ENCODE measurements at places on chromosomes 5 and 9. TPM values are rescaled to one million over a fixed set of nuclear protein-coding genes. Genes with fewer than 3 reads are reported as not detected.

DNA sequence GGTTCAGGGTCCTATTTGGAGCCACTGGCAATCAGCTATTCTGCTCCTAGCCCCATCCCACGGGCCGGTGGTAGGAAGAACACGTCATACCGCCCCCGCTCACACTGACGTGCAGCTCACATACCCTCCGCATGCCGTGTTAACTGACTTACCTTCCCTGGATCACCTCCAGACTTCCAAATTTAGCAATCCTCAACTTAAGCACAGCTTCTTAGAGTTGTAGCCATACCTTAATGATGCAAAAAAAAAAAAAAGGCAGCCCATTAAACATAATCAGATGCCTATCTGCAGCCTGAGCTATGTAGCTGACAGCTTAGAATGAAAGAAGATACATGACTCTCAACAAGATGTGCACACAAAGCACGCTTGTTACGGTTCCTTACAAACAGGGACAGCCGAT is 93.0 kb downstream of the IRX2 start:
- DNase-seq: no peak
- no peak overlapping the region for H3K4me3 ChIP-seq
- H3K36me3 ChIP-seq: no peaks in the 10 kb centered on the region
- no peak overlapping the region for H3K27ac ChIP-seq

- H3K4me3 ChIP-seq: no peak overlapping the region
- H3K27me3 ChIP-seq: no peaks in the 10 kb centered on the region
- DNase-seq: no peak
- H3K27ac ChIP-seq: no peak overlapping the region
- no peaks in the 10 kb centered on the region for H3K36me3 ChIP-seq
- no peaks in the 10 kb centered on the region for H3K4me1 ChIP-seq
Observed at GRCh38 chr9:102499468-102499867, 495.7 kb upstream of the CYLC2 start.

GRCh38 chr9:77848897-77849296 is 182.7 kb downstream of the GNAQ start:
- no peaks in the 10 kb centered on the region for H3K4me1 ChIP-seq
- H3K4me3 ChIP-seq: no peak overlapping the region

DNA sequence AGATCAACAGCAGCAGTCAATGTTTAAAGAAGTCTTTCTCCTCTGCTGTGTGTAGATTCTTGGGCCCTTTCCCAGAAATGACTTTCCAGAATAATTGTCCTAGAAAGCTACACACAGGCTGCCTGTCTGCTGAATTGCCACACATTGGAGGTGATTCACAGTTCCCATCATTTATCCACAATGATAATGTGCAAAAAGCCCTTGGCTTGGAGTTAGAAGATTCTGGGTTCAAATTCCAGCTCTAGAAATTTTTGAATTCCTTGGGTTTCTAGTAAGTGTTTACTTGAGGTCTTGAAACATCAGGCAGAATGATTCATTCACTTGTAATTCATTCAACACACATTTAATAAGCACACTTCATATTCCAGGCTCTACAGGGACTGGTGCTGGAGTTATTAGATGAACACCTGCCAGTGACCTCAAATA is 28.6 kb upstream of the EPB41L4B start:
- DNase-seq: peak; percentile 77
- H3K4me1 ChIP-seq: peaks cover 23% of the 10 kb centered on the region
- no peak overlapping the region for H3K27ac ChIP-seq
- no peaks in the 10 kb centered on the region for H3K36me3 ChIP-seq
- H3K4me3 ChIP-seq: no peak overlapping the region

The ARID3C gene
- not detected for total RNA-seq

The MCIDAS gene
- 1.6 TPM for total RNA-seq

Measured in PC-3 (cell line).